Stimulated activated CD4-positive, alpha-beta T cell treated with anti-CD3 and anti-CD28 coated beads, Interleukin-1b, Interleukin-23, amount 100 ng/mL, for 48 hours (primary cell): ENCODE measurements at places on chromosomes 7 and 10.

DNA sequence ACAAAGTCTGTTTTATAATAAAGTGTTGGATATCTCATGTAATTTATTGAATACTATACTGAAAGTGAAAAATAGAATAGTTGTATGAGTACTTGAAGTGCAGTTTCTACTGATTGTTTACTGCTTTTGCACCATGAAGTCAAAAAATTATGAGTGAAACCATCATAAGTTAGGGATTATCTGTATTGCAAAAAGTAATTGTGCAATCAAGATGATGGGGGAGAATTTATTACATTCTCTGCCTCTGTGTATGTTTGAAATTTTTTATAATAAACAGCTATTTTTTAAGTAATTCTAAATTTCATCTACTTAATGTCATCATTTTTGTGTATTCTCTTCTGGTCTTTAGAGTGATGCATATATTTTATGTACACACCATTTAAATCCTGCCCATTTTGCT, 47.2 kb upstream of the TMEM273 start:
- DNase-seq = no peak

DNA sequence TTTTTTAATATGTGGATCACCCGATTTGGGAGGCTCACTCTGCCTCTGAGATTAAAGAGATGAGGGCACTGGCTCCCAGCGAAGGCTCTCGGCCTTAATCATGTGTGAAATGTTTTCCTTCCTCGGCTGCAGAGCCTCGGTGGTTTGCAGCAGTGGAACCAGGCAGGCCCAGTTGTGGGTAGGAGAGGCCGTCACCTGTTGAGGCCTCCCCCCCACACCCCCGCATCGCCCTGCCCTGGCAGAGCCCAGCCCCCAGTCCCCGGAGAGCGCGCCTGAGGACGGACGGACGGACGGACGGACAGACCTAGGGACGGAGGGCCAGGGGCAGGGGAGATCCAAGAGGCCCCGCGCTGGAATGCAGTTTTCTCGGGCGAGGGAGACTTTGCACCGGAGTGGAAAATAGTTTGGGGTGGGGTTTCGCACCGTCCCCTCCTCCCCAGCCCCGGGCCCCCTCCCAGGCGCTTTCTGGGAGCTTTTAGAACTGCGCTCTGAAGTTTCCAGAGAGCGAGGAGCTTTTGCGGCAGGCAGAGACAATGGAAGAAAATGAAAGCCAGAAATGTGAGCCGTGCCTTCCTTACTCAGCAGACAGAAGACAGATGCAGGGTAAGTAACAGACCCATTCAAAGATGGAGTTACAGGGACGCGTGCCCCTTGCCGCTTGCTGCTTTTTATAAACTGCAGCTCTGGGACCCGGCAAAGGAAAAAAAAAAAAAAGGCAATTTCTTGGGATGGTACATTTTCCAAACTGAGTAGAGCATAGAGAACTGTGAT, at the start of gene KIAA1217:
Gene KIAA1217 (plus strand): TSS at position 478 of the 771 bp plus-strand sequence. CDS start 56 bp downstream, at position 534.
- peak; percentile 11 for DNase-seq

- no peak for DNase-seq
These were observed 13.2 kb upstream of the ITPRID1 start for GRCh38 chr7:31500656-31501055.

DNA sequence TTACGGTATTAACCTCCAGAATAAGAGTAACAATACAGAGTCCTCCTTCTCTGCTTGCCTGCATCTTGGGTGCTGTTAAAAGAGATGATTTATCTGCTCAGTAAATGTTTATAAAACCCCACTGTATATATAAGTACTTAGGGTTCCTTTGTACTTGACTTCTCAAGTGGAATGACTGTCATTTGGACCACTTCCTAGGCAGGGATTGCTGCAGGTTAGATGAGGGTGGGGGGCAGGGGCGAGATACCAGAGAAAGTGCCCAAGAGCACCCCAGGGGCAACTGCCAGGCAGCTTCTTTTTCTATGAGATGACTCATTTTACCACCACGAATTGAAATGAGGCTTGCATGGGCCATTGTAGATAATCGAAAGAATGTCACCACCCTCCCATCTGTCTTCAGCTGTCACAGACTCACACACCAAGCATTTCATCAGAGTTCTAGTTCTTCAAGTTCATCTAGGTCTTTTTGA, 421.9 kb upstream of the GALNT17 start:
- DNase-seq = no peak

- DNase-seq = no peak
These were observed 249.2 kb downstream of the SFMBT2 start for GRCh38 chr10:7161484-7162250.
